ENCODE measurements at places on chromosomes 2 and 18.

GRCh38 chr2:197028230-197028629, 101.7 kb upstream of the PGAP1 start:
- DNase-seq = peak; percentile 8

- DNase-seq = no peak
Observed at GRCh38 chr2:175500255-175500654, 318.7 kb upstream of the ATP5MC3 start.

DNA sequence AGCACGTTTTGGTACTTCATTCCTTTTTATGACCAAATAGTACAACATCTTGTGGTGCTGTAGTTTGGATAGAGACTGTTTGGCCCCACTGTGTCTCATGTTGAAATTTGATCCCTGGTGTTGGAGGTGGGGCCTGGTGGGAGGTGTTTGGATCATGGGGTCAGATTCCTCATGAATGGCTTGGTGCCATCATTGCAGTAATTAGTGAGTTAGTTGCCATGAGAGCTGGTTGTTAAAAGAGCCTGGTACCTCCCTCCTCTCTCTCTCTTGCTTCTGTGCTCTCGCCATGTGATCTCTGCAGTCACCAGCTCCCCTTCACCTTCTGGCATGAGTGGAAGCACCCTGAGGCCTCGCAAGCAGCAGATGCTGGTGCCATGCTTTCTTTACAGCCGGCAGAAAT, 50.9 kb downstream of the NCAPH start:
- no peak for DNase-seq

DNA sequence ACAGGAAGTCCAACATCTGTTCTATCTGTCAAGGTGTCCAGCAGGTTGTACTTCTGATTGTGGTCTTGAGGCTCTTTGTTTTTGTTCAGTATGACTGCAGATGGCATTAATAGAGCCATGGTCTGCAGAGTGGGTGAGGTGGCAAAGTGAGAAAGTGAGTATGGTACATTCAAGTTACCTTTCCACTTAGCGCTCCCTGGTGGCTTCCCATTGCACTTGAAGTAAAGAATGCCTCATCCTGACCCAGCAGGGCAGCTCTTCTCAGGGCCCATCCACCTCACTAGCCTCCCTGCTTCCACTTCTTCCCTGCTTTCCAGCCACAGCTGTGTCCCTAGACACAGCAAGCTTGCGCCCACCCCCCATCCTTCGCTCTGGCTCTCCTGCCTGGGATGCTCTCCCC, 148.0 kb upstream of the ALPP start:
- no peak for DNase-seq

- DNase-seq = peak; percentile 67
Observed at GRCh38 chr2:118723394-118723793, 124.1 kb downstream of the EN1 start.

- DNase-seq = no peak
Observed at GRCh38 chr2:62423883-62424458, 82.0 kb downstream of the TMEM17 start.

GRCh38 chr2:136122661-136123060, 4.7 kb upstream of the CXCR4 start:
- DNase-seq = no peak

GRCh38 chr2:232900811-232901735, 31.0 kb downstream of the SNORC start:
- no peak for DNase-seq

GRCh38 chr2:132256251-132256902, 94.6 kb upstream of the ANKRD30BL start:
- DNase-seq = no peak

- no peak for DNase-seq
Observed at GRCh38 chr2:229378386-229378785, 107.3 kb upstream of the PID1 start.

GRCh38 chr18:62339106-62339988, 14.2 kb downstream of the TNFRSF11A start:
- peak; percentile 76 for DNase-seq

- DNase-seq = no peak
Observed at GRCh38 chr2:134906726-134907125, 11.9 kb upstream of the CCNT2 start.

DNA sequence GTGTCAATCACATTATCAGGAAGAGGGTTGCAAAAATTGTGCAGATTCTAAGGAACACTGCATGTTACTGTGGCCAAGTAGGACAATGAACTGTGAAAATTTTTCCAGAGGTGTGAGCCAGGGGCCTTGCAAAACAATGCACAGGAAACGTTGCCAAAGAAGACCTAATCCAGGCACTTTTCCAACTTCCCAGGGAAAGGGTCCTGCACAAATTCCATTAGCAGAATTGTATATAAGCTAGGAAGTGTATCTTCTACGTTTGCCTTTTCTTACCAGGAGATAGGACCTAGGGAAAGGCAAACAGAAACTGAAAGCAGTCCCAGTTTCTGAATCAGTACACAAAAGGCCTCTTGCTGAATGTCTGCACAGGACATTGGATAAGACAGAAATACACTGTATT, 1888.3 kb upstream of the CELF4 start:
- peak; percentile 8 for DNase-seq

DNA sequence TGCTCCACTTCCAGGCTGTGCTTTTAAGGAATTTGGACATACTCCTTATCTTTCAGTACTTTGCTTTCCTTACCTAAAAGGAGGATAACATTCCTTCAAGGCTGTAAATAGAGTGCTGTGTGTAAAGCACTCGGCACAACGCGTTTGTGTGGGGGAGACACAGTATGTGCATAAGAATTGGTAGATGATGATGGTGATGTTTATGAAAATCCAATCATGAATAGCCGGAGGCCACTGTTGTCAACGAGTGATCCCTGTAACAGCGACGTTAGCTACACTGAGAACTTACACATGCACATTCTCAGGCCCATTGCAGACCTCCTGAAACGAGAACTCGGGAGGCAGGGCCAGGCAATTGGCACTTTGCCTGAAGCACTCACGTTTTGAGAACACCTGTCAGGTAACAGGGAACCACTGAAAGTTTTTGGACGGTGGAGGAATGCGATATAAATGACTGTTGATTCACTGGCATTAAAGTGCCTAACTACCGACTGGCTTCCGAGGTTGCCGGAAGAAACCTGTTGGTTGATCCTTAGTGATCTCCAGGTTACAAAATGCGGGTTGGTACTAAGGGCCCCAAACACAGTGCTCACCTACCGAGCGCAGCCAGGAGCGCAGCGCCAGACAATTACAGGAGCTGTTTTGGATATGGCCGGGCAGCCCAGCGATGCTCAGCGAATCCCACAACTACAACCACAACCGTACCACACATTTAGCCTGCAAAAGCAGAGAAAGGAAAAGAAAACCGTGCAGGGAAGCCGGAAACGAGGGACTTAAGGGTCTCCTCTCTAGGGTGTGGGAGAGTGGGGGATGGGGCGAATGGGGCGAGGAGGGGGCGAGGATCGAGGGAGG, 1.0 kb upstream of the MAP4K4 start:
- DNase-seq = no peak

DNA sequence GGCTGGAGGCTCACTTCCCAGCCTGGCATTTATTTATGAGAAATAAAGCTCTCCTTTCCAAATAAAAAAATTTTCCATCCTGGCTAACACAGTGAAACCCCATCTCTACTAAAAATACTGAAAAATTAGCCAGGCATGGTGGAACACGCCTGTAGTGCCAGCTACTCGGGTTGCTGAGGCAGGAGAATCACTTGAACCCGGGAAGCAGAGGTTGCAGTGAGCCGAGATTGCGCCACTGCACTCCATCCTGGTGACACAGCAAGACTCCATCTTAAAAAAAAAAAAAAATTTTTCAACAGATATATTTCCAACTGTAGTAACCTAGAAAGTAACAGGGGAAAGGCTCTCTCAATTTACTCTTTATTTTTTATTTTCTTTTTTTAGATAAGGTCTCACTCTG, 6.1 kb upstream of the PCBP1 start:
- no peak for DNase-seq

GRCh38 chr2:215435280-215435869, 493 bp downstream of the FN1 start:
- peak; percentile 13 for DNase-seq

DNA sequence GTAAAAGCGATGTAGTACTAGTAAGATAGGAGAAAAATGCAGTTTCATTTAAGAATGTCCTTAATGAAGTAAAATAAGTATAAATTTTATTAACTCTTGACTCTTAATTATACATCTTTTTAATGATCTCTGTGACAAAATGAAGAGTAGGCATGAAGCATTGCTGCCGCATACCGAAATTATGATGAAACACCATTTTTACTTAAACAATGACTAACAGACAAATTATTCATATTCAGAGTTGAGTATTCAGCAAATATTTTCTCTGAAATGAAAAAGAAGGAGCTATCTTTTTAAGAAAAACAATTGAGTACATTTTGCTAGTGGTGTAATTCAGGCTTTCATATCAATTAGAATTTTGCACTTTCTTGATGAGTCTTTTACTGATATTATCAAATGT, 150.6 kb upstream of the DOCK10 start:
- DNase-seq = no peak

DNA sequence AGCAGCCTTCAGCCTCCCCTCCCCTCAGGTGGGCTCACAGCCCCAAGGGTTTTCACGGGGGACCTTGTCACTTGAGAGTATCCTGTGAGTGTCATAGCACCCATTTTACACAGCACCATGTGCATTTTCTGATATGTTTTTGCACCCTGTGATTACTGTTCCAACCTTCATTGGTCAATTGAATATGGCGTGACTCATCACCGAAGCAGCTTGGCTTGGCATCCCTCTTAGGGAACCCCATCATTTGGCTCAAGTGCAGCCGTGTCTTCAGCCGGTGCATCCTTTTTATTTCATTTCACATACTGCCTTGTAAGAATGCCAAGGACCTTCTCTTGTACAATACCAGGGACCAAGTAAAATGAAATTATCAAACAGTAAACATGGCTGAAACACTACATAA, 57.6 kb downstream of the NPAS2 start:
- DNase-seq = peak; percentile 41

DNA sequence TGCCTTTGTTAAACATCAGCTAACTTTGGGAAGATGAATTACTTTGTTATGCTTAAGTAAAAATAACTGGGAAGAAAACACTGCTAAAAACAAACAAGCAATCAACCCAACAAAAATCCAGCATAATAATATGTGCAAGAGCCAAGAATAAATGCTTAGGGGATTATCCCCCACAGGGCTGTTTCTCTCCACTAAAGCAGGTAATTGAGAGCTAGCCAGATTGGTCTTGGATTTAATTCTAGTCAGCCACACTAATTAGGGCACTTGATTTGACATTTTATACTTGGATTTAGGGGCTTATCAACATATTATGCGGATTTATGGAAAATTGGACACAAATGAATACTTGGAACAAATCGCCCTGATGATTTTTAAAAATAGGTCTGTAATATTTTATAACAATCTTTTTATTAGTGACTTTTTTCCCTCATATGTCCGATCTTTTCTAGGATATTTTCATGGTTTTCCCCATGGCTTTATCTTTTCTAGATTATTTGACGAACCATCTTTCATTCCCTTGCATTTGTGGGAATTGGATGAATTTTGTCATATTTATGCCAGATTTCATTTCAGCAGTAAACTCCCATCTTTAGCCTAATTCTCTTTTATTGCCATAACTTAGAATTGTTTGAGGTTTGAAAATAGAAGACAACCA, 199.1 kb upstream of the NXPH2 start:
- DNase-seq = no peak

GRCh38 chr2:211437396-211437795, 881.0 kb downstream of the CPS1 start:
- no peak for DNase-seq

GRCh38 chr2:191612496-191612895, 65.4 kb upstream of the NABP1 start:
- peak; percentile 69 for DNase-seq

DNA sequence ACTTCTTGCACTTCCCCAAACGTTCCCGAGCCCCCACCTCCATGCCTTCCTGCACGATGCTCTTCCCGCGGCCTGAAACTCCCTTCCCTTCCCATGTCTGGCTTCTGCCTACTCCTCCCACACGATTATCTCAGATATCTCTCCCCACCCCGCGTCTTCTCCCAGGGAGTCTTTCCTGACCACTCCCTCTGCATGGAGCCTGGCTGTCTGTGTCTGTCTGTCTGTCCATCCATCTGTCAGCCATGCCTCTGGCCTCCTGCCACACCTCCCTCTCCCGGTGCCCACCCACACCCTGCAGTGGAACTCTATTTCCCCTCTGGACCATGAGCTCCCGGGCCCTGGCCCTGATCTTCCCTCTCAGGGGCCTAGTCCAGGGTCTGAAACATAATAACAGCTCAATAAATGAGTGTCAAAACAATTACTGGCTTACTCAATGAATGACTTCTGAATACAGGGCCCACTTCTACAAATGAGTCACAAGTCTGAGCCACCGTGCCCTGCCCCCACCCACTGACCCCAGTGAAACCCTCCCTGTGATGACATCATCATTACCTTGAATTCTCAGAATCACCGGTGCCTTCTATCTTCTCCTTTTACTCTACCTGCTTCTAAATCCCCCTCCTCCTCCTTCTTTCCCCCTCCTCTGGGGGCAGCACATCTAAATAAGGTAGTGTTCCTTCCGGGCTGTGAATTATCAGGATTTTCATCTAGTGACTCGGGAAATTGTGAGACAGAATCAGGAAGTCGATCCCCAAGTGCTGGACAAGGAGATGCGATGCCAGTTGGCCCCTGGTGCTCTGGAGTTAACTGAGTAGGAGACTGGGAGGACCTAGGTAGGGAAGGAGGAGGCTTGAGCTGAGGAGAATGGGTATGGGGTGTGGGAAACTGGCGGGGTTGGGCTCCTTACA, 46.1 kb upstream of the PLB1 start:
- DNase-seq = peak; percentile 63

DNA sequence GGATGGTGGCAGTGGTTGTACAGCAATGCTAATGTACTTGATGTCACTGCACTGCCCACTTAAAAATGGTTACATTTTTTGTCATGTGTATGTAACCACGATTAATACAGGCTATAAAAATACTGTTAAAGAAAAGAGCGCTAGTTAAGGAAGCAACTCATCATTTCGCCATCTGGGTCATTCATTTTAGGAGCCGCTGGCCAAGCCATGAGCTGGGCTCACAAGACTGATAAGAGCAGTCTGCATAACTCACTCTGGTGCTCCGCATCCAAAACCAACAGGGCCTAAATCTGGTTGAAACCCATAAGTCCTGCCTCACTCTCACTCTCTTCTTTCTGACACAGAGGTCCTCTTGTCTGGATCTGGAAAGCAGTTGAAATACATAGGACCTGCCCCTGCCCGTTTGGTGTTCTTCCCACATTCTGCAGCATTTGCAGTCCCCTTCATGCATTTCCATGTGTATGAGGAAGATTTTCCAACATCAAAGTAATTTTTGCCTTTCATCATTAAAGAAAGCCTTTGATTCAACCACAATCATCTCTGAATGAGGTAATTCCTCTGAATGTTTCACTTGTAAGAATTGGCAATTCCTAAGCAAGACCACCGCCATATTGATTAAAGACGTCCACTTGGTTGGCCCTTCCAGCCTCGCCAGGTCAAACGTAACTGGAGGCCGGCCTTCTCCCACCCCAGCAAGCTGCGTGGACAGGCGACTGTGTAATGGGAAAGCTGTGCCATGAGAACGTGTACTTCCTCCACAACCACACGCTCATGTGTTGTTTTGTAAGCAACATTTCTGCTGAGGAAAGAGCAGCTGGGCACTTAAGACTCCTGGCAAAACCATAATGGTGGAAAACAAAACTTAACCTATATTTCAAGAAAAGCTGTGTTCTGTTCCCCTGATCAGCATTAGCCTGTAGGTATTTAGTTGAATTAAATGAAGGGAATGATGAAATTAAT, 112.2 kb downstream of the VAPA start:
- no peak for DNase-seq

All from RWPE1 (cell line).